NCI-H1105 (cell line): ENCODE measurements at places on chromosomes 1 and 21.

DNA sequence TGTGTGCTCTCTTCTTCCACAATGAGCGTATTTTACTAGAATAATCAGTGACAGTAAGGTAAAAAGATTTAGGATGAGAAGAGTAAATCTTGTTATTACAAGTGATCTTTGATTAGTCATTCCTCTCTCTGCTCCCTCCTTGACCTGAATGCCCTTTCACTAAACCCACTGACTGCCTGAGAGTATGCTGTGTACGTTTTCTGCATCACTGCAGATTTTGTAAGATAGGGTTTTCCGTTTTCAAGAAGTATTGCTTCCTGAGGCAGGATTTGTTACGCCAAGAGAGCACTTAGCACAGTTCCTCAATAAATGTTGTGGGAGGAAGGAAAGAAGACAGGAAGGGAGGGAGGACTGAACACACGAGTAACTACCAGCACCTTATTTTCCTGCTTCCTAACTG lies 7.7 kb upstream of the LAMB3 start:
- DNase-seq, result no peak

- no peak for DNase-seq
Measured at GRCh38 chr21:37829447-37829846, 86.8 kb downstream of the KCNJ6 start.

DNA sequence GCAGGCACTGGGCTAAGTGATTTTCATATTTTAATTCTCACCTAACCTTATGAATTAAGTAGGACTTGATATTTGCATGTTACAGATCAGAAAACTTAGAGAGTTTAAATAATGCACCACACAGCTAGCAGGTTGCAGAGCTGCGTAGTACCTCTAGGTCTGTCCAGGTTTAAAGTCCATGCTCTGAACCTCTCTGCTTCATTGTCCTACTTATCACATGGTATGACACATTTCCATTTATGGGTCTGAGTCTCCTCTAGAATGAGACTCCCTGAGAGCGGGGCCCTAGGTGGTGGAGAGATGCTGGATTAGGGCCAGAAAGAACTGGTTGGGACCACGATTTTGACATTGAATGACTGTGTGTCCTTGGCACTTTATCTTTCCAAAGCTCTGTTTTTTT lies 102.5 kb upstream of the USP24 start:
- no peak for DNase-seq

- DNase-seq, result no peak
Measured at GRCh38 chr1:242673652-242674051, 149.2 kb upstream of the PLD5 start.

GRCh38 chr1:165879946-165880345 lies 52.5 kb downstream of the UCK2 start:
- no peak for DNase-seq
